GM12891 (cell line): ENCODE measurements at places on chromosomes 7 and 10.

- DNase-seq = peak; percentile 70
These were observed 855 bp downstream of the ATP6V1F start for GRCh38 chr7:128863433-128863989.

- no peak for DNase-seq
These were observed 158.4 kb downstream of the ZMYND11 start for GRCh38 chr10:293636-294035.

- no peak for DNase-seq
These were observed 101.6 kb downstream of the PRTFDC1 start for GRCh38 chr10:24850727-24851296.

GRCh38 chr7:103989785-103990767 is 618 bp upstream of the RELN start:
- peak; percentile 24 for DNase-seq

DNA sequence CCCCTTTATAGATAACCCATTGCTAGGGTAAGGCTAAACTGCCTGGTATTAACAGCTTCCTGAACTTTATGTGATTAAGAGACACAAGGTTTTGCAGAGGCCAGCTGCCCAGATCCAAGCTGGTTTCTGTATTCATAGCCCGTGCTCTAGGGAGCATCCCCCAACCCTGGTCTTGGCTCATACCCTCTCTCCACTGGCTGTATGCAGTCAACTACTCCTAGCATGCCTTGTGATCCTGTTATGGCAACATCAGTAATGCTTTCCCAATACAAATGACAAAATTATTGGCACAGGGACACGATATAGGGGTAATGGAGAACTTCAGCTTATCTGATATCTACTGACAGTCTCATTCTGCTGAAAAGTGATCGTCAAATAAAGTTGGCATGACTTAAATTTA is 202.8 kb upstream of the MKLN1 start:
- DNase-seq = no peak

- DNase-seq = no peak
These were observed 111.7 kb downstream of the GLI3 start for GRCh38 chr7:42125321-42125720.

DNA sequence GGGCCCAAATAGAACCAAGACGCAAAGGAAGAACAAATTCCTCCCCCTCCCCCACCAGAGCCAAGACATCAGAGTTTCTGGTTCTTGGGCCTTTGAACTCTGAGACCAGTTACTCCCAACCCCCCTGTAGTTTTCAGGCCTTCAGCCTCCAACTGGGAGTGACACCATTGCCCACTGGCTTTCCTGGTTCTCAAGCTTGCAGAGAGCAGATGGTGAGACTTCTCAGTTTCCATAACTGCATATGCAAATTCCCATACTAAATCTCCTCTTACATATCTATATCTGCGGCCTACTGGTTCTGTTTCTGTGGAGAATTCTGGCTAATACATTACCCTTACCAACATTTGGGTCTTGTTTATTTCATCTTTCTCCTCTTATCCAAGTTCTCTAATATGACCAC is 762.9 kb downstream of the GRM8 start:
- no peak for DNase-seq

DNA sequence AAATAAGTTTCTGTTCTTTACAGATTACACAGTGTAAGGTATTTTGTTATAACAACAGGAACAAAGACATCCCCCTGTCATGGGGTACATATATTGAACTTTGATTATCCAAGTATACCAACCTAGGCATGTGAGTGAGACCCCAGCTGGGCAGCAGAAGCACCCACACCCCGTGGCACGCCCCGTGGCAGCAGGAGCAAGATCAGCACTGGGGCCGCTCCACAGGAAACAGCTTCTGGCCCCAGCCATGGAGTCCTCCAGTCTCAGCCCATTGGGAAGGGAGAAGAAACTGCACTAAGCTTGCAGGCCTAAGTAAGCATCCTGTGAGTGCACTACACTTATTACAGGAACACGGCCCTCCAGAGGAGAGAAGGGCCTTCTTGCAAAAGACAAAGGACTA is 24.2 kb upstream of the TMEM72 start:
- DNase-seq = no peak

- DNase-seq = no peak
These were observed 36.9 kb downstream of the CAPZA2 start for GRCh38 chr7:116899308-116899707.

GRCh38 chr10:22365644-22366434 is 20.5 kb downstream of the SPAG6 start:
- no peak for DNase-seq

DNA sequence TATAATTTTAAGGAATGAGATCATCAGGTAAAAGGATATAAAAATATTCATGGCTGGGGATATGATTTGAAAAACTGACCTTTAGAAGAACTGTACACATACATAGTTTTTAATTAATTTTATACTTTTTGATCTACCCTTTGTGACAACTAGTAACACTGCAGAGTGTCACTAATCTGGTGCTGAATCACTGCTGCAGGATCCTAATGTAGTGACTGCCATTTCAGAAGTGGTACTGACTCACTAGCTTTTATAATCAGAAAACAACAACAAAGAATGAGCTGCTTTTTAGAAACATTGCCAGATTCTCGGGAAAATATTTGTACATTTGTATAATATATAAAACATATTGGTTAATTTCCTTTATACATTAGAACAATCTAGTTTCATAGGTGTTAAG is 110.4 kb downstream of the HIPK2 start:
- no peak for DNase-seq

DNA sequence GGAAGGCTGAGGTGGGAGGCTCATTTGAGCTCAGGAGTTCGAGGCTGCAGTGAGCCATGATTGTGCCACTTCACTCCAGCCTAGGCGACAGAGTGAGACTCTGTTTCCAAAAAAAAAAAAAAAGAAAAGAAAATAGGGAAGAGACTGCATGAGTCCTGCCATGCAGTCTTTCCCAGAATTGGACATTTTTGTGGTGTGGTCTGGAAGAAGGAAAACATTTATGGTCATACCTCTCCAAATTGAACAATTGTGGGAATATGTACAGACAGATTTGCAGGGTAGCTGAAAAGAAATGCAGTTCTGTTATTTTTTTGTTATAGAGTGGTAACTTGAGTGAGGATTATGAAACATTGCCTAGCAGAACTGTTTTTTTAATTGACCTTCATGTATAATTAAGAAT is 198.1 kb downstream of the AUTS2 start:
- DNase-seq = no peak

GRCh38 chr7:8601121-8601520 is 167.7 kb downstream of the NXPH1 start:
- DNase-seq = no peak

DNA sequence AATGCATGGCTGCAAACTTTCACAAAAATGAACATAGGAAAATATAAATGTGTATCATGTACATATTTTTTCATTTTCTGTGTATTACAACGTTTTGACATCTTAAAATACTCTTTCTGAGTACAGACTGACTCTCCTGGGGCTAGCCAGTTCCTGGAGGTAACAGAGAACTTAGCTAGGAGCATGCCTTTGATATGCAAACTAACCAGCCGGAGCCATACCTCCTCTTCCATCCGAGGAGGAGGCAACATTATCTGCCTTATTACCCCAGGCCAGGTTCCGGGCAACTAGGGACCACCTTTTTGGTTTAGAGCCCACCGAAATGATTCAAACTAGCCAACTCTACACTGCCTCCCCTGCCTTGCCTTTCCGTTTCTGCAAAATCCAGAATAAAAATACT is 33.7 kb upstream of the HECW1 start:
- DNase-seq = no peak

DNA sequence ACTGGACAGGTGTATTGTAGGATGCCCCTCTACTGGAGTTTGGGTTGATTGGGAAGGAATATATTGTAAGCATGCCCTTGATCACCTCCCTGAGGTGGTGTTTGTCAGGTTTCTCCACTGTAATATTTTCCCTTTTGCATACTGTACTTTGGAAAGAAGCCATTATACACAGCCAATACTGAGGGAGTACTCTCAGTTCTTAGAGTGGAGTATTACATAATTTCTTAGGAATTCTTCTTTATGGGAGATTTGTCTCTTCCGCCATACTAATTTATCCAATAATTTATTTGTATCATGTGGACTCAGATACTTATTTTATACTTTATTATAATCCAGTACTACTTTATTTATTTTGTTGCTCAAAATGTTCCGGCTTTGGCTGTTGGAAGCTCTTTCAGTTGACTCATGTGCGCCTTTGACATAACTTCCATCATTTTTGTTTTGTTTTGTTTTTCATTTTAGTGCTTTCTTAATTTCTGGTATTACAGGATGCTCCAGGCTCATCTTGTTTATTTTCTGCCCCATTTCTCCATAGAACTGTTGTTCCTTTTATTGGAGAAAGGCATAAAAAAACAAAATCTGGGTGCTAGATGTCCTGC is 29.7 kb downstream of the MKLN1 start:
- no peak for DNase-seq

DNA sequence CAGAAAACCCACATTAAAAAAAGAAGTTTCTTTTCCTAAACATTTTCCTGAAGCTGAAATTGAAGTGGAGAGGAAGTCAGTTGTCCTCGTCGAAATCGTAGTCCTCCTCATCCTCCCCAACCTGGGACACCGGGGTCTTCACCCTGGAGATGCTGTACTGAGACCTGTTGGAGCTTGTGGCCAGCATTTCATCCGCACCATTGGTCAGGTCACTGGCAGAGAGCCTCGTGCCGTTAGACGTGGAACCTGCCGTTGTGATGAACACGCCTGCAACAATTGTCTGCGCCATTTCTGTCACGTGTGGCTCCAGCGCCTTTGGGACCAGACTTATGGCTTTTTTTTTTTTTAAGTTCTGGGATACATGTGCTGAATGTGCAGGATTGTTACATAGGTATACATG is 23.8 kb downstream of the CD36 start:
- no peak for DNase-seq

- no peak for DNase-seq
These were observed 2.6 kb downstream of the CUX1 start for GRCh38 chr7:101819913-101820522.

GRCh38 chr7:113404245-113404644 is 285.9 kb upstream of the SMIM30 start:
- DNase-seq = no peak

GRCh38 chr10:71848325-71849275 is 2.5 kb downstream of the PSAP start:
- no peak for DNase-seq

DNA sequence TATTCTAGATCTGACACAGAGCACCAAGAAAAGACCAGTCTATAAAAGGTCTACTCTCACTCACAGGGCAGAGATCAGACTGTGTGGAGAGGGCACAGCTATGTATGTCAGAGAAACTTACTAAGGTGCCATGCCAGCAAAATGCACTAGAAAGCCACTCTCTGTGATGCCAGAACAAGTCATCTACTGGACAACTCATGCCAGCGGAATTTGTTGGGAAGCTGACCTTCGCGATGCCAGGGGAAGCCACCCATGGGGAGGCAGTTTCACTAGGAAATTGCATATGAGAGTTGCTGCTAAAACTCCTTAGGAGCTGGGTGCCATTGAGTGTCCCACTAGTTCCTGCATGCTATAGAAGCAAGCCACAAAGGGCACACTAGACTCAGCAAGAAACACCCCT is 58.5 kb downstream of the MICU1 start:
- no peak for DNase-seq

GRCh38 chr10:9238041-9238440 is 1183.6 kb downstream of the GATA3 start:
- DNase-seq = no peak

- DNase-seq = no peak
These were observed 722 bp downstream of the DENND10 start for GRCh38 chr10:119104654-119105015.

- DNase-seq = no peak
These were observed 119.0 kb downstream of the BTAF1 start for GRCh38 chr10:92042541-92042940.

DNA sequence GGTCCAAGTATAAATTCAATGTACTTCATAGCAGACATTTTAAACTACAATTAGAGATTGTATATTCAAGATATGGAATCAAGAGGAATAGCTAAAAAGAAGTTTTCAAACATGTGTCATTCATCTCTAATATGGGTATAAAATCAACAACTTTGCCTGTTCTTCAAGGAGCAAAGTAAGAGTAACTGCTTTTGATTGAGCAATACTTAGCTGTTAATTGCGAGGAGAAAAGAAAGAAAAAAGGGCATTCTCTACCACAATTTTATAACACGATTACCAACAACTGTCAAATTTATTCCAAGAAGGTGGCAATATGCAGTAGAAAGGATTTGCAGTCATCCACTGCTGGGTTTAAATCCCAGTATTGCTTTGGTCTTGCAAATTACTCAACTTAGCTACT is 146.3 kb upstream of the PTN start:
- DNase-seq = no peak

- no peak for DNase-seq
These were observed 17.6 kb downstream of the PODXL start for GRCh38 chr7:131538813-131539179.

DNA sequence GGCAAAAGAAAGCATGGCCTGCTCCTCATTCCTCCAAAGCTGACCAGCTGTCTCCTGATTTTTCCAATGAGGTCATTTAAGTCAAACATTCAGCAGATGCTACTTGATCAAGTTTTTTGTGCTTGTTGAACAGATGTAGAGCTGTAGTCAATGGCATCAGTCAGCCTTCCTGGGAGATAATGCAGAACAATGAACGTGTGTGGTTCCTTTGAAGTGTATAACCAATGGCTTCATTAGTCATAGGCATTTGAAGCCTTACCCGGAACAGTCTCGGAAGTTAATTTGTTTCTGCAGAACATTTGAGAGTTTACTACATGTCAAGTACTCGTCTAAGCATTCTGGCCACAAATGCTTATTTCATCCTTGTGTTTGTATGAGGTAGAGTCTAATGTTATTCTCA is 227.1 kb downstream of the ADRA2A start:
- DNase-seq = no peak

GRCh38 chr7:18515067-18515466 is 19.5 kb downstream of the HDAC9 start:
- no peak for DNase-seq

- DNase-seq = no peak
These were observed 630 bp upstream of the VSTM4 start for GRCh38 chr10:49115796-49116508.

DNA sequence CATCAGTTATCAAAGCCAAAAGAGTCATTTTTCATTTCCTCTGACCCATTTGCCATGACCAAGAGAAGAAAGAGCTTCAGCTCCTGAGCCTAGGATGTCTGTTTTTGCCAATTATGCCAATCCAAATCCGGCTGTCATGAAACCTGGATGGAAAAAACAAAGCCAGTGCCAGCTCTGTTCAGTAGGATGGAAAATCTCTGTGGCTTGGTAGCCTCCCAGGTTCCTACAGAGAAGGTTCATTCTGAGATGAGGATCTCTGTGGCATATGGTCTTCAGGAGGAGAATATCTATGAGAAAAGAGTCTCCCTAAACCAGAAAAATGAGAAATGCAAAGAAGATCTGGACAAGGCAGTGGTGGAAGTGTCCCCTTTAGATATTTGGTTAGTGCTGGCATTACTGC is 475.4 kb downstream of the CNTNAP2 start:
- no peak for DNase-seq

- DNase-seq = no peak
These were observed 26.4 kb upstream of the GNA12 start for GRCh38 chr7:2870471-2870931.

DNA sequence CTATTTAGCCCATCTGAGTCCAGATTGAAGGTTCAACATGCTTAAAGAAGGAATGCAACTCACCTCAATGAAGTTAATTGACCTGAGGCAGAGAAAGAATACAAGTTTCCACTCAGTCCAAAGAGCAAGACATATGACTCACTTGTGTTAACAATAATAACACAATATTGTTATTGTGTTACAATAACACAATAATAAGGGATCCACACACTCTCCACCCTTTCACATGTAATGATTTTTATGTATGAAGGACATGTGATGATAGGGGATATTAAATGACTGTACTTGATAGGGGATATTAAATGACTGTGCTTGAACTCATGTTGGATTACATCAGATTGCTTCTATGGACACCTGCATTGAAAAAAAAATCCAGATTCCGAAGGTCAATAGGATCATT is 3.6 kb upstream of the ABCB1 start:
- DNase-seq = no peak
